ENCODE measurements at places on chromosomes 12 and 14. TPM values are rescaled to one million over a fixed set of nuclear protein-coding genes. Genes with fewer than 3 reads are reported as not detected.

RASSF9 gene
- total RNA-seq, result 2.5 TPM

KCNMB4 gene
- total RNA-seq, result 2.3 TPM

KLRC2 gene
- not detected for total RNA-seq

LGMN gene
- total RNA-seq, result 89.7 TPM

POTEM gene
- not detected for total RNA-seq

BCL2L14 gene
- not detected for total RNA-seq

IL22 gene
- not detected for total RNA-seq

CCDC77 gene
- 2.9 TPM for total RNA-seq

PLEKHH1 gene
- total RNA-seq, result 3.6 TPM

CDCA4 gene
- total RNA-seq, result 3.3 TPM

CDKN3 gene
- 6.9 TPM for total RNA-seq

KRT7 gene
- total RNA-seq, result 1.0 TPM

NPC2 gene
- total RNA-seq, result 157 TPM

CPNE6 gene
- total RNA-seq, result not detected

DNA sequence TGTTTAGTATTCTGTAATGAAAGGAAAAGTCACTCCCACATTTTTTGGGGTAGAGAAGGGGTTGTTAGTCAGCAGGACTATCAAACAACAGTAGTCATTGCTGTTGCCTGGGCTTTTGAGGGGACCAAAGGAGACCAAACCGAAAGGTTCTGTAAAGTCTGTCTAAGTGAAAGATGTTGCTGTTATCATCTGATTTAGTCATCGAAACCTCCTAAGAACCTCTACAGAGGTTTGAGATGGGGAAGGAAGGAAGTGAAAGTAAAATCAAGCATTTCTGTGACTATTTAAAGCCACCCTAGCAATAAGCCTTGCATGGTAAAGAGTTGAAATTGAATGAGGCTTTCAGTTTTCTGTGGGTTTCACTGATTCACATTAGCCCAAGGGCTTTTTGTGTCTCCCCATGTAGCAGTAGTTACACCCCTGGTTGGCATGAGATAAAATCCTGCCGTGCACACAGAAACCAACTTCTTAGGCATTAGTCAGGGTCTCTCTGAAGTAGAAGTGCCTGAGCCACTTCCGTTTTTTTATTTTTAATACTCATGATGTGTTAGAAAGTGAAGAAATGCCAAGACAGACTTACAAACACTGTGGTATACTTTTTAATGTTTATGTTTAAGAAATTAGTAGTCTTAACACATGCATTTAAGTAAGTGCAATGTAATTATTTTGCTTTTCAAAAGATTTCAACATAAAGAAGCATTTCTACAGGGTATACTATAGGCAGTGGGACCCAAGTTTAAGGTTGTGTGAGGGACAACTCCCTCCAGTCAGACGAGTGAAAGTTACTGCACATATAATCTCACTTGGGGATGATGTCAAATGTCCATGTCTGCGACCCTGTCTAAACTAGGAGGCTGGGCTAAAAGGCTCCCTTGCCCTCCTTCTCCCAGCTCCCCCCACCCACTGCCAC lies 50.4 kb downstream of the DYRK2 start:
- no peak for DNase-seq

DNA sequence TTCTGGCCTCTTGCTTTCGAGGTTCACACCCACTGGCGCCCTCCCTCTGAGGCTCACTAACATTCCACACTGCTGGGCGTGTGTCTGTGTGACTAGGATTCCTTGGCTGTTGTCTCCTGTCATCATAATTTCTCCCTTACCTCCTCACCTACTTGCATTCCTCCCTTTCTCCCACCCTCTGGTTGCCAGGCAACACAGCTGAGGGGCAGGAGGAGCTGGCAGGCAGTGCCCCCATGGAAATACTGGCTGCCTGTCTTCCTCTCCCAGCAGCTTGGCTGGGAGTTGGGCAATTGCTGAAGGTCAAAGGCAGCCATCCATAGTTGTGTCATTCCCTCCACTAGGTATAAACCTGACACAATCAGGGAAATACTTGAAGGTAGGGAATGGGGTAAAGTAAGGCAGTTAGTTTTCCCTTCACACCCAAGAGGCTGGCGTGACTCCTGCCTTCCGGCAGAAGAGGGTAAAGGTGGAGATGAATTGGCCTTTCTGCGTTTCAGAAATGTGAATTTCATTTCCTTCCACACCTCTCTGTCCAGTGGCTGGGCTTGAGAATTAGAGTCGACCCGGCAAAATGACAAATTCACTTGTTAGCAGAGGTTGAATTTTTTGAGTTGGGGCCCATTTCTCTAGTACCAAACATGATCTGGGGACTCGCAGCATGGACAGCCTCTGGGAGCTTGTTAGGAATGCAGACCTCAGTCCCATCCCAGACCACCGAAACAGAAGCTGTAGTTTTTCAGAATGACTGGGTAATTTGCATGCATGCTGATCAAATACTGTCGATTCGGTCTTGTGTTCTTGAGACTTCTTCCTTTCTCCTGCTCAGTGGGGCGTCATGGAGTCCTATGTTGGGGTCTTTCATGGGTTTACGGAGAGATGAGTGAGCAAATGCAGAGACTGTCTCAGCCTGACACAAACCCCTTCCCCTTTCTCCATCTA lies 24.3 kb upstream of the EMP1 start:
- DNase-seq, result peak; percentile 45

DNA sequence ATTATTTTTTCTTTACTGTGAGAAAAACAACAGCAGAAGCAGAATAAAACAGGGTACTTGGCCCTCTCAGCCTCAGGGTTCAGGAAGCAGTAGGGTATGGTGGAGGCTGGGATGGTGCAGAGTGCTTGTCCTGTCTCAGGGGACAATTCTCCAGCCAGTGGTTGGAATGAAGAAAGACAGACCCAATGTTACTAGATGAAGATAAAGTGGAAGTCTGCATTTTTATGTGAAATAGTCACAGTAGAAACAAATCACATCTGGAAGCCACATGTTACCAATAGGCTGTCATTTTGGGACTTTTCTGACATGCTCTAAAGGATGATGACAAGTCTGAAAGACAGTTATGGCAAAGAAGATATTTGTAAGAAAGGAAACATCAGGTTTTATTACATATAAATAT lies 32.3 kb downstream of the PROX2 start:
- DNase-seq, result no peak

- no peak for DNase-seq
These were observed 1.3 kb downstream of the SLC38A1 start for GRCh38 chr12:46267575-46267824.

GRCh38 chr14:50001151-50001998 lies 108.5 kb downstream of the ARF6 start:
- peak; percentile 45 for DNase-seq

- DNase-seq, result no peak
These were observed 40.1 kb downstream of the SMIM41 start for GRCh38 chr12:52119398-52120254.

DNA sequence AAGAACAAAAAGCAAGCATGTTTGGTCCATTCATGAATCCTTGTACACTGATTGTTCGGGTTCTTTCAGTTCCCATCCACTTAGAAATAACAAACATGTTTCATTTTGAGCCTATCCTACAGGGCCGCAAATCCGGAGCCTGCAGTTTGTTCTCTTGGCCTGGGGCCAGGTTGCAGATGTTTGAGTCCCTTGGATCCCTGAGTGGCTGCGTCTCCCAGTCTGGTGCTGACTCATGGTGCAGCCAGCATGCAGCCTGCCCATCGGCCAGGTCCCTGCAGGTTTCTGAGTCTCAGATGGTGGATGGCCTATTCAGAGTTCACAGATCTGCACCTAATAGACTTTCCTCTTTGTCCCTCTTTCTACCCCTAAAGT lies 1.9 kb upstream of the DYNC1H1 start:
- DNase-seq, result peak; percentile 70

DNA sequence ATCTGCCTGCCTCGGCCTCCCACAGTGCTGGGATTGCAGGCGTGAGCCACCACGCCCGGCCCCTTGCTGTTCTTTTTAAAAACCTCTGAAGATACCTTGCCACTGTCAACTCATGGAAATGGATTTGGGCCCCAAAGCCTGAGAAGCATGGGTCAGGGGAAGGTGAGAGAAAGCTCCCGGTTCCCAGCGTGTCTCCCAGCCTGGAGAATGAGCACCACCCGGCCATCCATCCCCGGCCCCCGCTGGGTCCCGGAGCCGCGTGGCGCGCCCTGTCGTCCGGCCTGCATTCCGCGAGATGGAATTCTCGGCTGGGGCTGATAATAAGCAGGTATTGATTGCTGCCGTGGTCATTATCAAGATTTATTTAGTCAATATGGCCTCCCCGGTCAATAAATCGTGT lies 126.5 kb upstream of the MYL2 start:
- DNase-seq, result no peak

GRCh38 chr14:63182968-63183367 lies 21.3 kb upstream of the RHOJ start:
- DNase-seq, result no peak

GRCh38 chr14:105075379-105076295 lies 10.4 kb upstream of the GPR132 start:
- peak; percentile 72 for DNase-seq

DNA sequence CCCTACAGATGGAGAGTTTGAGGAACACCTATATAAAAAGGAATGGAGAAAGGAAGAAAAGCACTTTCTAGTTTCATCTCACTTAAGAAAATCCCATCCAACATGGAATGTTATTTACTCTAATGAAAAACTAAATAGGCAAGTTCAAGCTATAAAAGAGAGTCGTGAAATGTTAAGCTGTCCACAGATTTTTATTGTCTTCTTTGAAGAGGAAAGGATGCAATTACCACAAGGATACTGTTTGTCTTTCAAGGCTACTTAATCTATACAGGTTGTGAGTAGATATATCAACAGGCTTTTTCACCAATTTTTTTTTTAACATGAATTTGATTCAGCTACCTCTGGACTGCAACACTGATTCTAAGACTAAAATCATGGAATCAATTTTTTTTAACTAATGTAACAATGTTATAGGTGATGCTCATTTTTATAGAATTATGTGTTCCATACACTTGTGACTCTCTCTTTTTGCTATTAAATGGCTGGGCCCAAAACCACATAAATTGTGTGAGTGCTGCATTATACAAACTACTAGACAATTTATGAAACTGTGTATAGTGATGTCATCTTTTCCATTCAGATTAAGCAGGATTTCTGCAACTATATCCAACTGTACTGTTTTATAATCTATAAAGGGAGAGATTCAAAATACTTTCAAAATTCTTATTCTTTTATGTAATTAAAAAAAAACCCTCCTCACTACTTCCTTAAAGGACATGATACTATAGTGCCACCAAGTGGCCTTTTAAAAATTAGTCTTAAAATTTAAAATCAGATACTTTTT lies 26.8 kb upstream of the BMAL2 start:
- DNase-seq, result no peak

DNA sequence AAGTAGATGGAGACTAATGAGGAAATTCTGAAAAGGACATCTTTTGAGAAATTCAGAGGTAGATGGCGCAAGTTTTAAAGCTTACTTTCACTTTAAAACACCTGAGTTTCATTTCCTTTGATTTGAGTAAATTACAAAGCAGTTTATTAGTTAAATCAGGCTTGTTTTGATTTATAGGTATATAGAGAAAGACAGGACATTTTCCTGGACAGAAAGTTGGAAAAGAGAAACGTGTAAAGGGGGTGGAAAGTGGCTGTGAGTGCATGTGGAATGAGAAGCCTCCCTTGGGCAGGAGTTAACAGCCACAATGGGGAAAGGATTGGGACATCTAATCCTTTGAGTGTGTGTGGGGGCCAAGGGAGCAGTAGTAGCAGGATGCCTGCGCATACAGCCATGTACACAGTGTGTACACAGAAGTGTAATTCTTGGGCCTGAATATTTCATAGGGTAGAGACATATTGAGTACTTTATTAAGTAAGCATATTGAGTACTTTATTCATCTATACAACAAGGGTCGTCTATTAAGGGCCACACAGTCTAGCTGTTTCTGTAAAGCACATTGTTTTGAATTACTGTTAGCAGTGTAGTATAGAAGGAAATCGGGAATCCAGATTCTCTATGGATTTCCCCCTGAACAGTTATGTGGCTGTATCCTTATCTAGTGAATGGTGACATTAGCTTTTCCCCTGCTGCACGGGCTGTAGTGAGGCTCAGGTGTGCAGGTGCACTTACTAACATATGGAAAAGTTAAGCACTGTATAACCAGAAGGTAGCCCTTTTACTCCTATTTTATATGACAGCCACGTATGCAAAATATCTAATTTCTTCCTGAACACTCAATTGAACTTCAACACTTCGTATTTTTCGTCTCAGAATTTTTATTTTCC lies 19.1 kb downstream of the MARK3 start:
- no peak for DNase-seq

GRCh38 chr14:100224229-100224866 lies 14.6 kb upstream of the YY1 start:
- no peak for DNase-seq

- DNase-seq, result no peak
These were observed 20.4 kb downstream of the VWF start for GRCh38 chr12:6104027-6104426.

DNA sequence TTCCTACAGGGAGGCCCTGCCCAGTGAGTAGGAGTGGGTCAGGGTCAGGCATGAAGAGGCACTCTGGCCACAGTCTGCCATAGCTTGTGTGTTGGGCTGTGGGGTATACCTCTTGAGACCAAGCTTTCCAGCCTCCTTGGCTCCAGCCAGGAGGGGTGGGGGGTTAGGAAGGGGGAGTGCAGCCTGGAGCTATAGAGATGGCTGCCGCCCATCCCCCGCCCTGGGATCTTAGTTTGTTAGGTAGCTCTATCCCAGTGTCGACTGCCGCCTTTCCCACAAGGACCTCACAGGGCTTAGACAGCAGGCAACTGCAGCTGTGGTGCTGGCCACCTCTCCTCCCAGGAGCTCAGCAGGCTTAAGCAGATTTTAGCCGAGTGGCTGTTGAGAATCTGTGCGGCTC lies 216.4 kb downstream of the PLCZ1 start:
- DNase-seq, result no peak

GRCh38 chr12:10098791-10099190 lies at the start of gene CLEC1A:
CLEC1A (minus strand) TSS chr12:10098985; CDS start chr12:10098922, 63 bp downstream.
- DNase-seq, result peak; percentile 33

GRCh38 chr12:68121143-68121542 lies 38.4 kb downstream of the IFNG start:
- no peak for DNase-seq

- DNase-seq, result no peak
These were observed 923.0 kb upstream of the TMEM132C start for GRCh38 chr12:127343940-127344339.

DNA sequence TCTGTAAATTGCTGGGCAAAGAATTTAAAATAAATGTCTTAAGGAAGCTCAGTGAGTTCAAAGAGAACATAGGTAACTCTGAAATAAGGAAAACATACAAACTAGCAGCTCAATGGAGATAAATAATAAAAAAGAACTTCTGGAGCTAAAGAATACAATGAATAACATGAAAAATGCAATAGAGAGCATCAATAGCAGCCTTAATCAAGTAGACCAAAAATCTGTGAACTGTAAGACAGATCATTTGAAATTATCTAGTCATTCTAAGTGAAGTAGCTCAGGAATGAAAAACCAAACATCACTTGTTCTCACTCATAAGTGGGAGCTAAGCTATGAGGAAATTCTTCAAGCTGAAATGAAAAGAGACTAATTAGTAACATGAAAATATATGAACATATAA lies 5.8 kb upstream of the ABCC9 start:
- DNase-seq, result no peak

DNA sequence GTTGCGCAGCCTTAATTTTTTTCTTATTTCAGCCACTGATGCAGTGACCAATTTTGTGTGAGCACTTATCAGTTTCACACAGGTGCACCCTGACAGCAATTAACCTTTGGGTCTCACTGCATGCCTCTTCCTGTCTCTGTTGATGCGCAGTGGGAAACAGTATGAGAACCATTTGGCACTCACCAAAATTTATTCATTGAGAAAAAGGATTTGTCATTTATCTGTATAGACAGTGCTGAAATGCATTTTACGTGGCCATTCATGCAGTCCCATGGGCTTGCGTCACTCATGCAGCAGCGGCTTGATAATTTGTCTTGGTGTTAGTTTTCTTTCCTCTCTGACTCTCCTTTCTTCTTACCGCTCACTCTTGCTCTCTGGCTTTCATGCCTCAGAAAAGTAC lies 157.5 kb downstream of the C12orf75 start:
- DNase-seq, result no peak
